Activated T-helper 1 cell treated with anti-CD3 and anti-CD28 coated beads, Interleukin-2, amount 50 U/mL, for 16 hours (primary cell): ENCODE measurements at places on chromosomes 13 and 19.

DNA sequence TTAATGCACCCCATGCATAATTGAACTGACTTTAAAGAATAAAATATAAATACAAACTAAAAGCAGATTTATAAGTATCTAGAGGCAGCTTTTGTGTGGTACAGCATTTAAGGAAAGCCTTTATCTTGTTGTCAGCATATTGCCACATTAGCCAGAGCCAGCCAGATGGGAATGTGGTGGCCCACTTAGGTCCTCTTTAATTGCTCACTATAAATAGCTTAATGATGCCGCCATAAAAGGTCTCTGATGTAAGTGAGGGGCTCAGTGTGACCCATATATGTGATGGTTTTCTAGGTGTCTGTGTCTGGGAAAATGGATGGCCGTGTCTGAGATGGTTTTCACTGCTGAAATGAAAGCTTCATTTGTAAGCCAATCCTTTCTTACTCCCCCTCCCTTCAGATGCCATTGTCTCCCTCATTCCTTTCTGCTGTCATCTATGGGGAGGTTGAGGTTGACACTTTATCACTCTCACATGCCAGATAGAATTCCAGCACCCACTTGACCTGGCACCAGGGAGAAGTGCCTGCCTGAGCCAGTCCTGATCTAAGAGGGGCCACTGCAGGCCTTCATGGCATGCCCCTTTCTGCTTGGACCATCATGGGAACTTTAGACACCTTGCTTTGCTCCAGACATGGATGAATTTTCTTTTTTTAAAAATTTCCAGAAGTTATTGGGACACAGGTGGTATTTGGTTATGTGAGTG, 135.3 kb downstream of the MTUS2 start:
- DNase-seq = no peak

DNA sequence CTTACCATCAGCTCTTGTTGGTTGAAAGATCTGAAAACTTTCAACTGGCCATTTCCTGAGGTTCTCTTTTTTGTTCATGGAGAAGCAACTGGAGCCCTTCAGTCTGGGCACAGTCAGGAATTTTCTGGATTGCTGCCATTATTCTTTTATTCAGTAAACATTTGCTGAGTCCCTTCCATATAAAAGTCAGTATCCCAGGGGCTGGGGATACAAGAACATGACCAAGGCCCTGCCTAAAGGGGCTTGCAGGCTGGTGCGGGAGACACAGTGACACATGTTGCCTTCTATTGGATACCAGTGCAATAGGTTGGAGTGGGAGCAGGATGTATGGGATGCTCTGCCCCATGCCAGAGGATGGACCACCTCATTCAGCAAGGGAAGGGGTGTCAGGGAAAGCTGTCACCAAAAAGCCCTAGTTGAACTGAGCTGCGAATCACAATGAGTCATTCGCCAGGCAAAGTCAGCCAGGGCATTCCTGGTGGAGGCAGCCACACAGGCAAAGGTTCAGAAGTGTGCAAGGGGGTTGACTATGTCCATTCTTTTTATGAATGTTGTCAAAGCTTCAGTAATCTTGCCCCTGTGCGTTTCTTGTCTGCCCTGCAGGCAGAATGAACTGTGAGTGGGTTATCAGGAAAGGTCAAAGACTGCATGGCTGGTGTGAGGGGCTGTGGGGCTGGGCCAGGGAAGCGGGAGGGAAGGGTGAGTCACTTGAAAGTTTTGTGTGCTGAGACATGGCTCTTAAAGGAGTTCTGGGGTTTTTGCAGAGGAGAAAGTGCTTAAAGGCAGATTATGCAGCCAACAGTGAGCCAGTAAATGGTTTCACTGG, 395.9 kb downstream of the KCNRG start:
- DNase-seq = no peak

- no peak for DNase-seq
Measured at GRCh38 chr13:44874886-44875630, 114.2 kb downstream of the NUFIP1 start.

DNA sequence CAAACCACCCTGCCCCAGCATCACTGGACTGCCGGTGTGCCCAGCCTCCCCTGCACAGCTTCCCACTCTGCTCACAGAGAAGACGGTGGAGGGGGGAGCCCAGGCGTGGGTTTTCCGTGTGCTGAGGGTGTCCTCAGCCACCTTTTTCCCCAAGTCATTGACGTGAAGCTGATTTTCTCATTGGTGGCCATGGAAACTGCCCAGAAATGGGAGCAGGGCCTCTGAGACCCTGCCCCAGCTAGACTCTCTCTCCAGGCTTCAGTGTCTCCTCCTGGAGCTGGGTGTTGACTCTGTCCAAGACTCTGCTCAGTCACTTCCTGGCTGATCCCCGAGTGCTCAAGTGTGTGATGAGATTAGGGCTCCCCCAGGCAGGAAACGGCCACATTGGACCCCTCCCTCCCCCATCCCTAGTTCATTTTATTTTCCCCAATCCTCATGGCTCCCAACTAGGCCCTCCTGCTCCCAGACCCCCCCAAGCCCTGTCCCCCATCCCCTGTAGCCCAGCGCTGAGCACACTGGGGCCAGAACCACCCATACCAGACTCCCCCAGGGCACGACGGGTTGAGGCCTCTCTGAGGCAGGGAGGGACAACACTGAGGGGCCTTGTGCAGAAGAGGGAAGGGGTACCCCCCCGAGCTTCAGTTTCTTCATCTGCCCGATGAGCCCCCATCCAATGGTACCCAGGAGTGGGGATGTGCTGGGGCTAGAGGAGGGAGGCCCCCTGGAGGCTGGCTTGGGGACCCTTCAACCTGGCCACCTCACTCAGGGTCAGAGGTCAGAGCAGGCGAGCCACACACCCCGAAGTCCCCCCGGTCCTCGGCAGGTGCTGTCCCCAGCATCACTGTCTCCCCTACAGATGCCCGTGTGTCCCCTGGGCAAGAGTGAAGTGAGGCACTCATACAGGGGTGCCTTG, 1.2 kb upstream of the F2RL3 start:
- no peak for DNase-seq

- no peak for DNase-seq
Measured at GRCh38 chr13:52787235-52787634, 47.6 kb upstream of the CNMD start.

GRCh38 chr19:37970699-37971098, 63.7 kb downstream of the SIPA1L3 start:
- DNase-seq = no peak

DNA sequence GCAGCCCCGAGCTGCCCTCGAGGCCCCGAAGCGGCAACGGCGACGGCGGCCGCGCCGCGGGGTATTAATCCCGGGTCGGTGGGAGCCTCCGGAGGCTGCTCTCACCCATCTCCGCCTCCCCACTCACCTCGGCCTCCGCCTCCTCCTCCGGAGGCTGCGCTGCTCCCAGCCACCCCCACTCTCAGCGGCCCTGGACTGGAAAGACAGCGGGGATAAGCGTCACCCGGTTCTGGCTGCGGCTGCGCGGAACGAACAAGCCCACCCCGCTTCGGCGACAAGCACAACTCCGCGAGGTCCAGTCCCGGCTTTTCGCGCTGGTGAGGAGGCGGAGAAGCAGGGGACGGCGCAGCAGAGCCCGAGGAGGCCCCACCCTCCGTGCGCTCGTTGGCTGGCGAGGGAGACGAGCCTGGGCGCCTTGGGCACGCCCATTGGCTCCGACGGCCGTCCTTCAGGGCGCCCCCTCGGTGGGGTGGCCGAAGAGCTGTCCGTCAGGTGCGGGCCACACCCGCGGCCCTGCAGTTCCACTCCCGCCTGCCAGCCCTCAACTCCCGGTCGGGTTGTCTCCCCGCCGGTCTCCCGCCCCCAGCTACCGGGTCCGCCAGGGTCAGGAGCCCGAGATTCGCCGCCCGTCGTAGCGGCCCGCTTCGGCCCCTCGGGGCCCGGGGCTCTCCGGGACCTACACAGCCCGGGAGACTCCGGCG, at the start of gene ZMYM5:
TSS of gene ZMYM5 (minus strand) at position 327 of the 701 bp plus-strand sequence. CDS start 11,469 bp downstream, outside the sequence.
- DNase-seq = peak; percentile 92

- DNase-seq = no peak
Measured at GRCh38 chr13:109790942-109791605, 4.7 kb upstream of the IRS2 start.

DNA sequence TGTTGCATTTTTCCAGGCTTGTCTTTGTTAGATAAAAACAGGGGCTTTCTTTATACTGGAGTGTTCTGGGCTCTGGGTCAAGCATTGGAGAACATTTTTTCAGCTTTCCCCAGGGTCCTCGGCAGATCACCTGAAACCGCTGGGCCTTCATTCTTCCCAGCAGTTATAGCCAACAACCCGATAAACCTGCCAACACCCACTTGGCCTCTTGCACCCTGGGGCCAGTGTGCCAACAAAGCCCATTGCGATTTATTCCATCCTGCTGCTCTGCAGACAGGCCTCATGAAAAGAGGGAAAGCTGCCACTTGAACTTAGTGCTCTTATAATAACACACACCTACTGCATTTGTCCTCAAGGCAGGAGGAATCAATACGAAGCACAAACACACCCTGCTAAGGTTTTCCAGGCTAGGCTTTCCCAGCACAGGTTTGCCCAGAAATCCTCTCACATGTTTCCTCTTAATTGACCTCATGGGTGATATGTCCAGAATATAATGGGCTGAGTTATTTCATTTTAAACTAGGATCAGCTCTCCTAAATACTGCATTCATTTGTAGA, 669.3 kb downstream of the LIG4 start:
- DNase-seq = no peak

DNA sequence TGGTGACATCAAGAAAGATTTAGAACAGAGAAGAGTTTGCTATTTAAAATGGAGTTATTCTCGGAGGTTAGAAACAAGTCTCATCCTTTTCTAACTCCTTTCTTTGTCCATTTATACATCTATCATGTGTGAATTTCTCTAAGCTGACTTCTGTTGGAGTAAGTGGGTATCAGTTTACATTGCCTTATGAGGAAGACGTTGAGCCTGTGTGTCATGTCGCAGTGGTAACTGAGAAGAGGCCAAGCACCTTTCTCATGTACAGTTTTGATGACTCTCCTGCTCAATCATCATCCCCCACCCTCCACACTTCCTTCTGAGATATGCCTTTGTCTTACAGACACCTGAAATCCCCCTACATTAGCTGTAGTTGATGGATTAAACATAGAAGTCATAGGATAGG, 624.8 kb downstream of the LIG4 start:
- DNase-seq = no peak

GRCh38 chr19:47491358-47492136, 7.5 kb upstream of the KPTN start:
- DNase-seq = no peak

DNA sequence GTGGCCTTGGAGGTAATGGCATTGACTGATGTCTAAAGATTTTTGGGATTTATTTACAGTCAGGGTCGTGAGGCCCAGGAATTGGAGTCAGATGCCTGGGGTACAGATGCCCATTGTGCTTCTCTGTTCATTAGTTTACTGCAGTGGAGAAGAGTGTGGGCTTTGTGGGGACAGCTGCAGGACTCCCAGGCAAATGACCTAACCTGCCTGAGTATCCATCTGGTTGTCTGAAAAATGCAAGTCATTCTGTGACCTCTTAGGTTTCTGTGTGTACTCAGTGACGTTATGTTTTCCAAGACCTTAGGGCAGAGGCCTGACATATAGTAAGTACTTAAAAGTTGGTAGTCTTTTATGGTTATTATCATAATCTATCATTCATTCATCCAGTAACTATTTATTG, 60.5 kb downstream of the SPATA13 start:
- no peak for DNase-seq

DNA sequence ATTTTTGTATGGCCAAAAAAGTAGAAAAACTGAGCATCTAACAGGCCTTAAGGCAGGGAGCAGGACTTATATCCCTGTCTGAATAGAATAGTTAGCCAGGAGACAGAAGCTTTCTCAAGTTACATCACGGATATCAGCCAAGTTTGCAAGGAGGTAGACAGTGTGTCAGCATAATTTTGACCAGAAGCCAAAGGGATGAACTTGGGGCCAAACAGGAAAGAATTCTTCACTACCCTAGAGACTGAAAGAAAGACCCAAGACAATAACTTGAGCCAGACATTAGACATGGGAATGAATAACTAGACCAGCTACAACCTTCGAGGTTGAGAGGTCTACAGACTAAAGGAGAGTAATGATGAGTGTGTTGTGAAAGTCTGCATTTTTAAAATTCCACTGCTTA, 48.1 kb upstream of the PCDH9 start:
- DNase-seq = no peak

DNA sequence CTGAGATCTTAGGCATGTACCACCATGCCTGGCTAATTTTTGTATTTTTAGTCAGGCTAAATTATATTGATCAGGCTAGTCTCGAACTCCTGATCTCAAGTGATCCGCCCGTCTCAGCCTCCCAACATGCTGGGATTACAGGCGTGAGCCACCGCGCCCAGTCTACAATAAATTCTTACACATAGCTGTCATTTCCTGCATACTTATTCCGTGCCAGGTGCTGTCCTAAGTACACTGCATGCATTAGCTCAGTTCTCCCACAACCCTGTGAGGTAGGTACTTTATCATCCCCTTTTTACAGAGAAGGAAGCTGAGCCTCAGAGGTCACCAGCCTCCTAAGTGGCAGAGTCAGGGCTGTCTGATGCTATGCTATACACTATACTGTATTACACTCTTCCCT, 7.2 kb upstream of the RHPN2 start:
- DNase-seq = no peak

GRCh38 chr13:104949840-104950740, 1585.4 kb downstream of the EFNB2 start:
- DNase-seq = no peak

- no peak for DNase-seq
Measured at GRCh38 chr13:112911285-112911701, 57.7 kb upstream of the MCF2L start.

DNA sequence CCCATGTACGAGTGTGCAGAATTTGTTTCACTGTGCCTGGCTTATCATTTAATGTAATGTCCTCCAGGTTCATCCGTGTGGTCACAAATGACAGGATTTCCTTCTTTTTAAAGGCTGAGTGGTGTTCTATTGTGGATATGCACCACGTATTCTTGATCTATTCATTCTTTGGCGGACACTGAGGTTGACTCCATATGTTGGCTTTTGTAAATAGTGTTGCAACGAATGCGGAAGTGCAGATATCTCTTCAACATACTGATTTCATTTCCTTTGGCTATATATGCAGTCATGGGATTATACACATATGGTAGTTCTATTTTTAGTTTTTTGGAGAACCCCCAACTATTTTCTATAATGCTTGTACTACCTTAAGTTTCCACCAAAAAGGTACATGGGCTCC, 13.0 kb downstream of the OR7A5 start:
- no peak for DNase-seq

GRCh38 chr19:1606138-1606651, 933 bp upstream of the UQCR11 start:
- DNase-seq = no peak

GRCh38 chr13:113595131-113595530, 10.6 kb downstream of the TFDP1 start:
- DNase-seq = no peak
